ENCODE measurements at places on chromosomes 12 and 14.

DNA sequence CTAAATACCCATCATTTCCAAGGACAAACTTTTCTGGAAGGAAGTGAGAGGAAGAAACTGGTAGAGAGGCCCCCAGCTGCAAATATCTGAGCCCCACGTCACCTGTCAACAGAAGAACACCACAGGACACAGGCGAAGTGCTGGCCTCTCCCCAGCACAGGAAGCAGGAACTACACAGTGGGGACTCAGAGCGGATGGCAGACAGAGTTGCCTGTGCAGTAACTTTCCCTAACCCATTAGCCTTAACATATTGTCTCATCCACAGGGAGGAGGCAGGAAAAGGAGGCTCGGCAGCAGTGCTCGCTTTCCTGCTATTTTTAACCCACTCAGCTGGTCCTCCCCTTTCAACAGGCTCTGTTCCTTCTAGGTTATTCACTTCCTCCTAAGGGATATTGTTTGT lies 111.5 kb upstream of the TMPO start:
- no peak for DNase-seq

- DNase-seq, result no peak
Measured at GRCh38 chr12:89236748-89237383, 115.4 kb downstream of the DUSP6 start.

DNA sequence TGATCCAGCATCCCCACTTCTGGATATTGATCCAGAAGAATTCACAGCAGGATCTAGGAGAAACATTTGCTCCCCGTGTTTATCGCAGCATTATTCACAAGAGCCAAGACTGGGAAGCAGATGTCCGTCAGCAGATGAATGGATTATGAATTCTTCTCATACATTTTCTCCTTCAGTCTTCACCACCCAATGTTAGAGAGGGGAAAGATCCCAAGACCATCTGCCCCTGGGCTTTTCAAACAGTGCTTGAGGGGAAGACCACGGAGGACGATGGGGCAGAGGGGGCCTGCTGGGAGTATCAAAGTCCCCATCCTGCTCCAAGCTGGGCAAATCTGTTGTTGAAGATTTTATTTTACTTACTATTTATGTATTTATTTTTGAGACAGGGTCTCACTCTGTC lies 41.1 kb downstream of the SERPINA3 start:
- no peak for DNase-seq

- DNase-seq, result no peak
Measured at GRCh38 chr12:101298426-101298825, 18.5 kb downstream of the UTP20 start.

DNA sequence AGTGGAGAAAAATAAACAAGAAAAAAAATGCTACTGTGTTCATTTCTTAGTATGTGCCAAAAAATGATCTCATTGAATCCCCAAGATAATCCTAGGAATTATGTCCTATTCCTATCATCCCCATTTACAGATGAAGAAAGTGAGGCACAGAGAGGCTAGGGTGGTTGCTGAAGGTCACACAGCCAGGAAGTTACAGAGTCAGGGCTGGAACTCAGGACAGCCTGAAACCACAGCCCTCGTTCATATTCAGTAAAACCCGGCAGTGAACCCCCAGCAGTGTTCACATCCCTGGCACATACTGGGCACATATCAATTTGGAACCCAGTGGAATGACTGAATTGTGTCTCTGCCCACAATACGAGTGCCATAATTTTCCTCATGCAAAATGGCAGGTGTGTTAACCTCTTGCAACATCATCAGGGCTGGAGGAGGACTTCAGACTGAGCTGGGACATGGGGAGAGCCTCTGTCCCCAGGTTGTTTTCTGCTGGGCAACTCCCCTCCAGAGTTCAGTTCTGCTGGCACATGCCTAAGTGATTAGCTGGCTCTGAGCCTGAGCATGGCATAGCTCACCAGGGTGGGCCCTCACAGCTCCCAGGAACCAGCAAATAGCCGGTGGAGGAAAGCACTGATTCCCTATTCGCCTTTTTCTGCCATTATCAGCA lies 2.0 kb upstream of the PPP1CC start:
- DNase-seq, result no peak

DNA sequence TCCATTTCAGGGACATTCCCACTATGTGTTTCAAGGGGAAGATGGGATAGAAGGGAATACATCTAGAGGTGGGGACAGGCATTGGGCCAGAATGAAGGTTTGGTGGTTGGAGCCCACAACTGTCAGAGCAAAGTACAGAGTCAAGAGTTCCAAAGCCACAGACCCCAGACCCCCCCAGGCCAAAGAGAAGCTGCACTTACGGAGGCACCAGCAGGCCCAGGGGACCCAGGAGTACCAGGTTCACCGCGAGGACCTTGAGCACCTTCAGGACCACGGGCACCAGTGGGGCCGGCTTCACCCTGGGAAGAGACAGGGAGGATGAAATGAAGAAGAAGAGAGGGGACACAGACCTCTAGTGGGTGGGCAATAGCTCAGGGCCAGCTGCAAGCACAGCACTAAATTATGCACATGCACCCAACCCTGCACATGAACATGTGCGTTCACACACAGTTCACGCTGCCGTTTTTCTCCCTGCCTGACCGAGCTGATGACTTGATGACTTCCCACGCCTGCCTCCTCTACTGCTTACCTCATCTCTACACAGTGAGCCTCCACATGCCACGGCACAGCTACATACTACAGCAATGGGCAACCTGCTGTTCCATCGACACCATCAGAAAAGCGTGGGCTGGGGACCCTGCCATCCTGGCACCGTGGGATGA lies 16.7 kb downstream of the COL2A1 start:
- no peak for DNase-seq

DNA sequence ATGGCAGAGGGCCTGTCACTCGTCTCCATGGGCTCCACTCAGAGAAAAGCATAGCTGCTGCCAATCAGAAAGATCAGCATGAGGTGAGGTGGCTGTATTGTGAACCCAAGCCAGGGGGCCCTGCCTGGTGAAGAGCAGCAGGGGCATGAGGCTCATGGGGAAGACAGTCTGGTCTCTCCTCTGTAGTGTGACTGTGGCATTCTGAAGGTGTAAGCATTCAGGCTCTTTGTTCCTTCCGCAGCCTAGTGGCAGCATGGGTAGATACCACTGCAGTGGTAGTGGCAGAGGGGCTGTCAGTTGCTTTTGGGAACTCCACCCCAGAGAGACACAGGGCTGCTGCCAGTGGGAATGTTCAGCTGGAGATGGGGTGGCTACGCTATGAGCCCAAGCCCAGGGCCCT lies 5.1 kb upstream of the CLEC4D start:
- DNase-seq, result no peak

DNA sequence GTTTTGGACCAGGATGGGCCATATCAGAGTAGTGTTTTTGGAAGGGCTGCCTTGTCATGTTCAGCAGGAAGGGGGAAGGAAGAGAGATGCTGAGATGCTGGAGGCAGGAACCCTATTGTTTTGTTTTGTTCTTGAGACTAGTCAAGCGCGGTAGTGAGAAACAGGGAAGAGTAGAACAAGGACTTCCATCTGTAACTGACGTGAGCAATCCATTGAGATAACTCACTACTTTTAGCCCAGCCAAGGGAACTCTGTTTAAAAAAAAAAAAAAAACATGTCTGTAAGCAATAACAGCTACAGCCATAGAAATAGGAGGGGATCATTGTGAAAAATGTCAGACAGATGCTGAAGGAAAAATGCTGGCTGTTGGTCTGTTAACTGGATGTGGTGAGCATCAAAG lies 34.0 kb downstream of the CD9 start:
- no peak for DNase-seq

DNA sequence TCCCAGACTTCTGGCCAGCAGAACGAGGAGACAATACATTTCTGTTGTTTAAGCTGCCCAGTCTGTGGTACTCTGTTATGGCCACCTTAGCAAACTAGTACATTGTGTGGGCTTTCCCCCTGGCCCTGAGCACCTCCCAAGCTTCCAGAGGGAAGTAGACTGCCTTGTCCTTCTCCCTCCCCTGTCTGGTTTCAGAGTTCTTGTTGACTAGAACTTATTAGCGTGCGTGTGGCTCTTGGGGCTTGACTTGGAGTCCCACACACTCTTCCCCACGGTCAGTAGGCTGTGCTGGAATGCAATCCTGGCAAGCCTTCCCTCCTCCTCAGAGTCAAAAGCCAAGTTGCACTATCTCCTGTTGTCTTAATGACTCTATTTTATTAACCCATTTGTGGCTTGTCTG lies 27.7 kb downstream of the FBLN5 start:
- no peak for DNase-seq

DNA sequence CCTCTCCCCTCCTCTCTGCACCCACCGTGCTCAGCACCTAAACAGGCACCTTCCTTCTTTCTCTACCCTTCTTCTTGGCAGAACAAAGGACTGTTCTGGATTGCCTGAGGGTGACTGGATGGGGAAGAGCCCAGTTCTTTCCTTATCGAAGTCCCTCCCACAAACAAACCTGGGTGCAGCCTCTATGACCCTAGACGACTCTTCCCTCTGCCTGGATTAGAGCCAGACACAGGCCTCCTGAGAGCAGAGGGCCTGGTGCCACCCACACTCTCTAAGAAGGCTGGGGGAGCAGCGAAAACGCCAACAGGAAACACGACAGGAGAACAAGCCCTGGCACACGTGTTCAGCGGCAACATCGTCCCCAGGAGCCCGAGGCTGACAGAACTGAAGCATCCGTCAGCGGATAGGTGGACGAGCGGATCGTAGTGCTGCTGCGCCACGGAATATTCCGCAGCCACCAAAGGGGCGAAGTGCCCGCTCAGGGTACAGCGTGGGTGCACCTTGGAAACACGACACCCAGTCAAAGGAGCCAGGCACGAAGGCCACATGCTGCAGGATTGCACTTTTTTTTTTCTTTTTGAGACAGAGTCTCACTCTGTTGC lies 38.0 kb downstream of the RIMBP2 start:
- no peak for DNase-seq

GRCh38 chr12:69476276-69477017 lies 6.3 kb downstream of the FRS2 start:
- DNase-seq, result no peak

DNA sequence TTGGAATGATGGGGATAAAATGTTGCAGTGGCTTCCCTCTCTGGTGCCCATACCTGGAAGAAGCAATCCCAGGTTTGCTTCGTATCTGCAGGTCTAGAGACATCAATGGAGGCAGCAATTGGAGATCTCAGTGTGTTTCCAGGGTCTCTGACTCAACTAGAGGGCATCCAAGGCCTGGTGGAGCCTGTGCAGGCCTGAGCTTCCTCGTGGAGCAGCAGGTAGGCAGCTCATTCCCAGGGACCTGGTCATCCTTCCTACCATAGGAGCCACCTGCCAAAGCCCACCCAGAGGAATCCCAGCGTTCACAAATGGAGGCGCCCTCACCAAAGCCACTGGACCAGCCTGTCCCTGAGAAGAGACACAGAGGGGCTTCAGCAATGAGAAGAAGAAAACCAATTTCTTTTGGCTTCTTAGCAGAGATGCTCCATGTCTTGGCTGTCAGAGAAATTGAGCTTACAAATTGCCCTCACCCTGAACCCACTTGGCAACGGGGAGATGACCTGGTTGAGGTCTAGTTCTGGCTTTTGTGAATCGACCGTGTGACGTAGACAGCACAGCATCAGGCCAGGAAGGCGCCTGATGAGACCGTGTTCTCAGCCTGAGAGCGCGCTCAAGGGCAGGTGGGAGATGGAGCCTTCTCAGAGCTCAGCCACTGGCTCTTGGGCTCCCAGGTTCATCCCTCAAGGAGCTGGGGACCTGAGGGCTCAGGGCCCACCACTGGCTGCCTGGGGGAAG lies 283.6 kb downstream of the DPF3 start:
- no peak for DNase-seq

GRCh38 chr12:56723889-56724700 lies 1.0 kb downstream of the NACA start:
- DNase-seq, result no peak

- DNase-seq, result no peak
Measured at GRCh38 chr12:45933504-45933903, 56.9 kb downstream of the SCAF11 start.

GRCh38 chr12:49098035-49098451 lies 3.4 kb upstream of the DHH start:
- peak; percentile 26 for DNase-seq

DNA sequence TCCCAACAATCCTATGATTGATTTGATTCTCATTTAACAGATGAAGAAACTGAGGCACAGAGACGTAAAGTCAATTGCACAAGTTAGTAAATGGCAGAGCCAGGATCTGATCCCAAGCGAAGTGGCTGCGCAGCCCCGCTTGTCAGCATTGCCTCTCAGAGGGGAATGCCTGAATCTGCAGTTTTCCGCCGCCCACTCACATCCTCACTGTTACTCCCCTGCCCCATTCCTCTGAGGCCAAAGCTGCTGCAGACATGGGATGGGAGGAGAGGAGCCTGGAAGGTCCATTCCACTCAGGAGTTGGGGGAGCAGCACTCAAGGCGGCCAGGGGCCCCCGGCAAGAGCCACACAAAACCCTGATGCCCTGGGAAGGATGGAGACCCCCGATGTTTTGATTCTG lies 1.0 kb downstream of the NRIP2 start:
- no peak for DNase-seq
